Fibroblast of skin of abdomen (primary cell): ENCODE measurements at places on chromosomes 1 and 21.

DNA sequence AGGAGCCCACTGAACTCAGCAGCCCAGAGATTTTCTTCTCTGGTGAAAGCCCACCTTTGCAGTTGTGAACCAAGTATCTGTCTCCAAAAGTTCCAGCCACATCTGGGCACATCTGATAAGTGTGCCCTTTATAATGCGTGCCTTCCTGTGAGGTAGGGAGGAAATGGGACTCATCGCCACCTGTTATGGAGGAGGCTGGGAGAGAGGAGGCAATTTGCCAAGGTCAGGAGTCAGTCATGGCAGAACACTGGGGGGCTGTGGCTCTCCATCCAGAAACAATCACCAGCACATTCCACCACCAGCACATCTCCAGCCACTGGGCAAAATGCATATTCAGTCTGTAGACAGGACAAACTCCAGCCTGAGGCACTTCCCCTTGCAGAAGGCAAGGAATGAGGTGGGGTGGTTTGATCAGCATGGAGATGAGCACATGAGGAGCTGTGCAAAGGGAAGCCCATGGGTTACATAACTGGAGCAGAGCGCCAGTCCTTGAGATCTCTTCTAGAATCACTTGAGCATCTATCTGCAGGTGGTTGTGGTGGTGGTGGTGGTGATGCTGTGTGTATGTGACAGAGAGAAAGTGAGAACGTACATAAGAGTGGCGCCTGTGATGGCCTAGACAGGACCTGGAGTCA lies 15.0 kb upstream of the LEMD1 start:
- DNase-seq, result no peak

DNA sequence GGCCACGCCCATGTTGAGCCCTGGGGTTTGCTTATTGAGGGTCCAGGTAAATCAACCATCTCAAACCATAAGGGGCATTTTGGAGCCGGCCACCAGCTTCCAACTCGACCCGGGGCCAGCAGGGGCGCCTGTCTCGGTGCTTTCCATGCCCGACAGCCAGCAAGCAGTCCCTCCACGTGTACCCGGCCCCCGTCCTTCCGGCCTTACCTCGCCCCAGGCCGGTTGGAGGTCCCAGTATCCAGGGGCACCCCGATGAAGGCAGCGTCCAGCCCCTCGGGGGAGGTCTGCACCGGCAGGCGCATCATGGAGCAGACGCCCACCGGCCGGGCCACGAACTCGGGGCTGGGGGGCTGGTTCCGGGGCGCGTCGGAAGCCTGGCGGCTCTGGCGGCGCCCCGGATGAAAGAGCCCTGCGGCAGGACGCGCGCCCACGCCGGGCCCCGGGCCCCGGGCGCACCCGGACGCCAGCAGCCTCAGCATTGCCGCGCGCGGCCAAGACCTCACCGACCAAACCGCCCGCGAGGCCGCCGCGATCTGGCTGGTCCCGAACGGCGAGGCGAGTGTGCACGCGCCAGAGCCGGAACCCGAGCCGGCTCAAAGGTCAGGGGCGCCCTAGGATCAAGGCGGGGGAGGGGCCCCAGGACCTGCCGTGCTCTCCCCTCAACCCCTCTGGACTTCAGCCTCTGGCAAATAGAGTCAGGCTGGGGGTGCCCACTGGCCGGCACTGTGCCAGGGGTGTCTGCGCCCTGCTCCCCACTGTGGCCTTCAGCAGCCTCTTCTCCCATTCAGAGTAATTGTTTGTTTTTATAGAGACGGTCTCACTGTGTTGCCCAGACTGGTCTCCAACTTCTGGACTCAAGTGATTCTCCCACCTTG lies at the start of gene AGMAT:
TSS of gene AGMAT (minus strand) at position 563 of the 875 bp plus-strand sequence. CDS start at position 479, 84 bp downstream.
- DNase-seq, result peak; percentile 48

GRCh38 chr21:46604329-46604974 lies 430 bp downstream of the S100B start:
- DNase-seq, result no peak

GRCh38 chr1:184597650-184598357 lies 156.9 kb downstream of the EDEM3 start:
- peak; percentile 62 for DNase-seq

GRCh38 chr1:189970331-189971230 lies 507.1 kb downstream of the BRINP3 start:
- DNase-seq, result no peak
